Stimulated activated memory B cell treated with anti-CD40 and anti-IgM and Interleukin-4, amounts not matched to agents 10 μg/mL and 1 μg/mL and 100 μg/mL, for 72 hours (primary cell): ENCODE measurements at places on chromosomes 1 and 21.
A peak's percentile ranks its signal among the peaks of the same experiment; 100 is the strongest.

DNA sequence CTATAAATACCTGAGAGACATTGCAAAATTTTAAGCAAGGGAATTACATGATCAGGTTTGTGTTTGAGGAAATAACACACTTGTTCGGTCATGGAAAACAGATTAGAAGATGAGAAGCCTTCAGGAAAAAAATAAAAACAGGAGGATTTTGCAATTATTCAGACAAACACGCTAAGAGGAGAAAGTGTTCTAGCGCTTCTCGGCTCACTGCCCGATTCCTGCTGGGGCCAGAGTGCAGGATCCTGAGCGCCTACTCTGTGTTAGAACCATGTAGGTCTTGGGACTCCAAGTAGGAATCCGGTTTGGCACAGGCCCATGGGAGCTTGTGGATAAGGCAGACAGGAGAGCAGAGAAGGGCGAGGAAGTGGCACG, 8.1 kb upstream of the PRELP start:
- no peak for ATAC-seq

DNA sequence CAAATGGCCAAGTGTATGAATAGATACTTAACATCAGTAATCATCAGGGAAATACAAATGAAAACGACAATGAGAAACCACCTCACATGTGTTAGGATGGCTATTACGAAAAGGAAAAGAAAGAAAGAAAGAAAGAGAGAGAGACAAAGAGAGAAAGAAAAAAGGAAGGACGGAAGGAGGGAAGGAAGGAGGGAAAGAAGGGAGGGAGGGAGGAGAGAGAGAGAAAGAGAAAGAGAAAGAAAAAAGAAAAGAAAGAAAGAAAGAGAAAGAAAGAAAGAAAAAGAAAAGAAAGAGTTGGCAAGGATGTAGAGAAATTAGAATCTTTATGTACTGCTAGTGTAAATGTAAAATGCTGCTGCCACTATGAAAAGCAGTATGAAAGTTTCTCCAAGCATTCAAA, 90.7 kb upstream of the DPT start:
- ATAC-seq = no peak

GRCh38 chr1:152359906-152360305, at the start of gene FLG2:
Gene FLG2 (minus strand): TSS chr1:152360006. CDS start chr1:152358884, 1,122 bp downstream.
- no peak for ATAC-seq

DNA sequence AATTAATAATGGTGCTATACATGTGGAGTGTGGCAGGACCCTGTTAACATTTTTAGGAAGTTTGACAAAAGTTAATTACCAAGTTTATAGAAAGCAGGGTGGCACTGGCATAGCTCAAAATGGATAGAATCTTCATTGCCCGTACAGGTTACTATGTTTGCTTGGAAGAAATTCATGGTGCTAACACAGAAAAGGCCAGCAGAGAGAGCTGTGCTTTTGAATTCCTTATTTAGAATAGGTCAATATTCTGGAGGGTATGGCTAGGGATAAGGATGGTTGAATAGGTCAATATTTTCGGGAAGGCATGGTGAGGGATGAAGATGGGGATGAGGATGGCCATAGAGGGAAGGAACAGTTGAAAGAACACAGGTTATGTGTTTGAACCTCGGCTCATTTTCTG, 345.1 kb downstream of the LMO4 start:
- ATAC-seq = no peak

DNA sequence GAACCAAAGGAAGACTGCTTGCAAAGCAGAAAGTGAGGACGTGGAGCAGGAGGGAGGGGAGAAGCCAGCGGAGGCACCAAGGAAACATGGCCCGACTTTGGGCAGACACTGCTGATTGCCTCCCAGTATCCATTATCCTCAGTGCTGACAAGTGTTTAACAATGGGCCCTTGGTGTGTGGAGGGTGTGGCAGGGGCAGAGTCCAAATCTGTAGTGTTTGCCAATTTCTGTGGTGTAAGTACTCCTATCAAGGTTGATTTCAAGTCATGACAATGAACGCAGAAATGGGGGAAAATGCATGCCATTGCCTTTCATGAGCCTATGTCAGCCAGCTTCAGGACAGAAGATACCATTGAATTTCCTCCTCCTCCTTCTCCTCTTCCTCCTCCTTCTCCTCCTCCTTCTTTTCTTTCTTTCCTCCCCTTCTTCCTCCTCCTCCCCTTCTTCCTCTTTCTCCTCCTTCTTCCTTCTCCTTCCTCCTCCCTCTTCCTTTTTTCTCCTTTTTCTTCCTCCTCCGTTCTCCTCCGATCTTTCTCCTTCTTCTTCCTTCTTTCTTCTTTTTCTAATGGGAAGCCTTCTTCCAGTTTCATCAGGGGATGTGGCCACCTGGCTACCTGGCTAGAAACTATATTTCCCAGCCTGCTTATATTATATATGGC, 10.3 kb upstream of the PHC2 start:
- no peak for ATAC-seq

DNA sequence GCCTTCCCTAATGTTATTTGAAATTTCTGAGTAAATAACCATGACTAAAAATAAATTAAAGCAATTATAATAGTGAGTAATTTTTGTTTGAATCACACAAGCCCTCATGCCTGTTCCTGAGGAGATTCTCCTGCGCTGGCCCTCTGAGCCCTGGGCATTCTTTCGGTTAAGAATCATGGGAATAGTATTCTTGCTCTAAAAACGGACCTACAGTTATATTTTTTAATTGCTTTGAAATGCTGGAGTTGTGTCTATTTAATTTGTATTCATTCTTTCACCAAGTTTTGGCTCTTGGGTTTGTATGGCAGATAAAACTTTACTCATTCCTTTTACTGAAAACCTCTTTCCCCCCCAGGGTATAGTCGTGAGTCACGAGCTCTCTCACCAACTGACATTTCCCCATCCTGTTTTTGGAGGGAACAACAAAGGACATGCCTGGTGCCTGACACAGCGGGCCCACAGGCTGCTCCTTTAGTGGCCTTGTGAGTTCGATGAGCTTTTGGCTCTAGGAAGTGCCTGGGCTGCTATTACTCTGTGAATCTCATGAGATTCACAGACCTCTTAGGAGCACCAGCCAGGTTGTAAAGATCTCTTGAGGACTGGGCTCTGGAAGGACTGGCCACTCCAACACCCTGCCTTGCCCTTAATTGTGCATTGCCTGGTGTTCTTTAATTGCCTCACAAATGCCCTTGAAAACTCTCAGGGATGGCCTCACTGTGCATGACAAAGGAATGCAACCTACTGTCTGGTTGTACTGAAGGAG, 58.6 kb downstream of the DDR2 start:
- ATAC-seq = no peak

GRCh38 chr1:192639607-192640368, 3.8 kb downstream of the RGS13 start:
- peak; percentile 93 for ATAC-seq

- ATAC-seq = peak; percentile 20
Observed at GRCh38 chr1:1356166-1356795, 2.1 kb downstream of the MXRA8 start.

DNA sequence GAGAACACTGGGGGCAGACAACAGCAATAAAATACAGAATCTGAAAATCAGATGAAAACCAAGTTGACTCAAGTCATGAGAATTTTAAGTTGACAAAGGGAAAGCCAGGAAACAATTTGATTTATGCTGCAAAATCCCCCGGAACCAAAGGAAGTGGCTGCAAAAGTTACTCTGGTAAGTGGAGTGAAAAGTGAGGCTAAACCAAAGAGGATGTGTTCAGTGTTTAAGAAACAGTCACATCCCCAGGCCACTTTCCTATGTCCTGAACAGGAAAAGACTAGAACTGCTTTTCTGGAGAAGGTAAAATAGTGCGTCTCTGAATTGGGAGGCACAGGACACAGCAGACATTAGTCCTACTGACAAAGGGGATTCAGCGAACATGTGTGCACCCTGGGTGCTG, 5.9 kb downstream of the TARBP1 start:
- ATAC-seq = no peak

GRCh38 chr1:2789986-2790581, 11.4 kb downstream of the TTC34 start:
- ATAC-seq = peak; percentile 13

GRCh38 chr1:103122983-103123720, 14.8 kb upstream of the COL11A1 start:
- no peak for ATAC-seq

DNA sequence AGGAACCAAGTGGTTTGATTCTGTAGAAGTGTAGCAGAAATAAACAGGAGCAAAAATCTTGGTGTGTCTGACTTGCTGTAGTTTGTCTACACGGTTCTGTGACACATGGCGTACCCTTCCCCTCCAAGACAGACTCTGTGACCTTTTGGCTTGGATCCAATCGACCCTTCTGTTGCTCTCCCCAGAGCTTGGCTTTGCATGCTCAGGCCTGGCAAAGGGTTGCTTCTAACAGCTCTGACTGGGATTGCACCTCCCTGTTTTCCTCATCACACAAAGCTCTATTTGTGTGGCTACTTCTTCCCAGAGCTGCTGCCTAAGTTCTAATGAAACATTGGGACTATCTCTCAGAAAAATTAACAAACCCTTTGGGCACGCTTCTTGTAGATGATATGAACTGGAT, 24.0 kb downstream of the NGF start:
- no peak for ATAC-seq

- ATAC-seq = no peak
Observed at GRCh38 chr21:16044676-16045075, 314.9 kb downstream of the USP25 start.

GRCh38 chr1:57615956-57616355, 192.1 kb upstream of the DAB1 start:
- no peak for ATAC-seq

DNA sequence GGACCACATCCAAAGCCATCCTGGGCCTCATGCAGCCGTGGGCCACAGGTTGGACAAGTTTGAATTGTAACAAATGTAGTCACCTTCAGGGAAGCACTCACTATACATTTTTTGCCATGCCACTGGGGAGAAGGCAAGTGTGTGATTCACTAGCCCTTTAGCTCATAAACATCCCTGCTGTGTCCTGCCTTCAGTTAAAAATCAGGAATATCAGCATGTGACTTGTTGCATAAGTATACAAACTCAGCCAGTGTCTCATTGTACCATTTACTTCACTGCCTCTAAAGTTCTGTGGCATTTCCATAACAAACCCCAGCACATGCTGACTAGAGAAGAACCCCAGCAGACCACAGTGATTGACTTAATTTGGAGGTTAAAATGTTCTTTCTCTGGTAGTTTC, 142.0 kb upstream of the C1orf105 start:
- no peak for ATAC-seq

DNA sequence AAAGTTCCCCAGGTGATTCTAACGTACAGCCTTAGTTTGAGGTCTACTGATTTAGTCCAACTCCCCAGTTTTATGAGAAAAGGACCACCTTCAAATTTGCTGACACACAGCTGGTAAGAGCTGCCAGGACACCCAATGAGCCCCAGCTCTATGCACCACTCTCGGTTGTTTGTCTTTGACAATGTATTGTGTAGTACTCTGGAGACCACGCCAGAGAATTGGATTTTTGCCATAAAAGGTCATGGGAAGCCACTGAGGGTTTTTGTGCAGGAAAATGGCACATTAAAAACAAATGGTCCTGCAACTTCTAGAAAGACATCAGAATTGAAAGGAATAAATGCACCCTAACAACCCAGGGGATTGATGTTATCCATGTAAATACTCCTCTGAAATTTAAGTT, 7.1 kb upstream of the IER5 start:
- no peak for ATAC-seq

DNA sequence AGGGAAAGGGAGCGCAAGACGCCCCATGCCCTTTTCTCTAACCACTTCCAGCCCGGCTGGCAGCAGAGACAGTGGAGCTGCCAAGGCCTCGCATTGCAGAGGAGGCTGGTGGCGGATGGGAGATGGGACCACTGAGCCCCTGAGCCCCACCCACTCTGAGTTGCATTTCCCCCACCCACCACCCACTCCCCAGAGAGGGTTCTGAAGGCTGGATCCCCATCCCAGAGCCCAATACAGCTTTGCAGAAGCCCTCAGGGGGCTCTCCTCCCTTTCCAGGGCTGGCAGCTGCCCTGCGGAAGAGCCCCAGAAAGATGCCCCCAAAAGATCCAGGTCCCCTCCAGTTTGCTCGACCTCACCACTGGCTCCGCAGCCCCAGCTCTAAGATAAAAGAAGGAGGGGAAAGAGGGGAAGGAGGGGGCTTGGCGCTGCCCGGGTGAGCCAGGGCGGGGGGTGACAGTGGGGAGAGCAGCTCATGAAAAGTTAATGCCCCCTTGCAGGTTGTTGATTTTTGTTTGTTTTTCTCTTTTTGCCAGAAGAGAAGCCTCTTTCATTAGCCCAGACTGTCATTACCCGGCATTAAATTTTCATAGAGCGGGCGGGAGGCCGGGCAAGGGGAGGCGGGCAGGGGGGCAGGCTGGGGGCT, 38.4 kb upstream of the CASZ1 start:
- ATAC-seq = no peak

DNA sequence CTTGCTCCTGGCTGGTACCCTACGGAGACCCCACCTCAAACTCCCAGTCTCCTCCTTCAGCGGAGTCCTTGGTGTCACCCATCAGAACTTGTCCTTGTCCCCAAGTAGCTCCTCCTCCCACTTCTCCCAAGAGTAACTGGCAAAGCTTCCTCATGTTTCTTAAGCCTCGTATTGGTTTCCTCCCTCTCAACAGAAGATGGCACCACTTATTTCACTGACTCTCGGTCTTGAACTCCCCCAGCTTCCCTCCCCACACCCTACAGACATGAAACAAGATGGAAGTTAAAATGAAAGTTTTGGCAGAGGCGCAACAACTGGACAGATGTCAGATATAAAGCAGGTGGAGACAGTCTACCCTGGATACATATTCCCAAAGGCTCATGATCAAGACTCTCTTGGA, 13.4 kb downstream of the RAB7B start:
- ATAC-seq = no peak

GRCh38 chr1:14320986-14321385, 277.5 kb upstream of the KAZN start:
- ATAC-seq = no peak

DNA sequence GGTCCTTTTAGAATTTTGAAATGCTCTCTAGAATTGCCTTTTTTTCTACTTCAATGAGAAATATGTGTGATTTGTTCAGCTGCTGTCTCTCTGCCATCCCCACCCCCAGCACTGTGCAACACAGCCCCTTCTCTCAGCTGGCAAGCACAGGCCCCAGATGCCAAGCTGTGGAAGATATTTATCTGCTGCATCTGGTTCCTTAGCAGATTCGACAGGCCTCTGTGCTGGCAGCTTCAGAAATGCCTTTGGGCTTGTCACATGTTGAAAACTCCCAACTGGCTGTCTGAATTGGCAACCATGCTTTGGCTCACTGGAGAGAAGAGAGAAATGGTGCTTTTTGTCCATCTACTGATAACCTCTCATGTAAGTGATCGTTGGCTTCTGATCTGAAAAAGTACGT, 206.7 kb upstream of the C1orf87 start:
- no peak for ATAC-seq

DNA sequence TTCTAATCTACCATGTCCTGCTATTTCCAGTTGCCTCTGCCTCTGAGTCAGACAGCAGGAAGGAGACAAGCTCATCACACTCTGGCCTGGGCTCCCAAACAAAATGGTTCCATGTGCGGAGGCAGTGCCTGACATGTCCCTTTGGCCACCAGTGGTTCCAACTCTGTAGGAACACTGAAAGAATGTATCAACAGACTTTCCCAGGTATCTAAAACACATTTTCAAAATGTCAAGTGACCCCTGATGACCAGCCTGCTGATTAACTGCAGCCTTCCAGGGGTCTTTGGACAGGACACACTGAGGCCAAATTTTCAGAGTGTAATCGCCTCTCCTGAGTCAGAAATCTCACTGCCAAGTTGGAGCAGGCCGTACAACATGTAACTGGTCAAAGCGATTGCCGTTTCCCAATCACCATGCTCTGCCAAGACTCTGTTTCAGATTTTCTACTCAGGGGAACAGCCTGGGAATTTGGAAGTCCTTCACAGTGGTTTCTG, 172.7 kb downstream of the TPR start:
- no peak for ATAC-seq

GRCh38 chr1:29984166-29984861, 739.1 kb downstream of the MATN1 start:
- no peak for ATAC-seq

- ATAC-seq = no peak
Observed at GRCh38 chr1:26626994-26627393, 68.8 kb upstream of the ARID1A start.
